ENCODE measurements at places on chromosomes 16 and 17. TPM values are rescaled to one million over a fixed set of nuclear protein-coding genes. Genes with fewer than 3 reads are reported as not detected.

The DHX58 gene
- total RNA-seq: 7.0 TPM

The IRF8 gene
- total RNA-seq: 0.27 TPM

The TELO2 gene
- total RNA-seq: 42.0 TPM

The CLDN6 gene
- not detected for total RNA-seq

The CTF1 gene
- not detected for total RNA-seq

The TP53TG3C gene
- total RNA-seq: 1.1 TPM

The CCL1 gene
- total RNA-seq: not detected

The CHTF8 gene
- 32.7 TPM for total RNA-seq

The ALOXE3 gene
- total RNA-seq: not detected

The TMEM235 gene
- not detected for total RNA-seq

The EEF2KMT gene
- total RNA-seq: 14.9 TPM

The CIITA gene
- total RNA-seq: 21.2 TPM

The UMOD gene
- total RNA-seq: not detected

The CCL17 gene
- total RNA-seq: not detected

The HAS3 gene
- 2.8 TPM for total RNA-seq

The TBC1D3G gene
- total RNA-seq: not detected

The KRT36 gene
- total RNA-seq: not detected

The SERPINF2 gene
- 0.98 TPM for total RNA-seq

The KRTAP4-9 gene
- total RNA-seq: not detected

The KIFC3 gene
- total RNA-seq: 172 TPM

The RCVRN gene
- 1.2 TPM for total RNA-seq

The MTSS2 gene
- total RNA-seq: 27.0 TPM

The HSD11B2 gene
- total RNA-seq: 1.1 TPM

The TTLL6 gene
- 1.2 TPM for total RNA-seq

The CD300E gene
- total RNA-seq: not detected

The SLC25A39 gene
- 121 TPM for total RNA-seq

The VMO1 gene
- total RNA-seq: not detected

The IRX3 gene
- 10.0 TPM for total RNA-seq

The ACSM2A gene
- total RNA-seq: not detected

The STH gene
- total RNA-seq: not detected

The HSPB9 gene
- total RNA-seq: not detected

The LRRC37A3 gene
- 2.6 TPM for total RNA-seq

The MYOCD gene
- total RNA-seq: not detected

The GPR139 gene
- total RNA-seq: not detected

The KRTAP4-3 gene
- total RNA-seq: not detected

The MT1F gene
- not detected for total RNA-seq

The SYT17 gene
- 2.8 TPM for total RNA-seq

The KLHL10 gene
- not detected for total RNA-seq

The MAPK8IP3 gene
- total RNA-seq: 79.0 TPM

The LHX1 gene
- total RNA-seq: 15.7 TPM

The MRPL45 gene
- total RNA-seq: 61.5 TPM

The C17orf78 gene
- total RNA-seq: not detected

The PLEKHG4 gene
- 23.7 TPM for total RNA-seq

The GNG13 gene
- not detected for total RNA-seq
